Skeletal muscle cell (primary cell): ENCODE measurements at places on chromosomes 11 and 22.

DNA sequence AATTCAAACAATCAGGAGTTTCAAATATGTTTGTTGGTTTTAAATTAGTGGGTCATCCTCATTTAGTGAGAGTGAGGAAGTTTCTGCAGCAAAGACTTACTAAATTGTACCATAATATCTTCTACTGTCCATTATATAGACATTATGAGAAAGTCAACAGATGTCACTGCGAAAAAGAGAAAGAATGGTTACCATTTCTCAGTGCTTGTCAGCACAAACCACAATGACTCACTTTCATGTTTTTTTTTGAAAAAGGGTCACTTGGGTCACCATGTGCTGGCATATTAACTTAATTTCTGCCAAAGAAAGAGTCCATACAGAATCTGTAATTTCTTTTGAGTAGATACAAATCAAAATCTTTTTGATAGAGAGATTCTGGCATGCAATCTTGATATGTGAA is 924.6 kb upstream of the FAT3 start:
- peak; percentile 60 for DNase-seq

- DNase-seq, result no peak
Observed at GRCh38 chr11:106292526-106292925, 215.1 kb downstream of the AASDHPPT start.

DNA sequence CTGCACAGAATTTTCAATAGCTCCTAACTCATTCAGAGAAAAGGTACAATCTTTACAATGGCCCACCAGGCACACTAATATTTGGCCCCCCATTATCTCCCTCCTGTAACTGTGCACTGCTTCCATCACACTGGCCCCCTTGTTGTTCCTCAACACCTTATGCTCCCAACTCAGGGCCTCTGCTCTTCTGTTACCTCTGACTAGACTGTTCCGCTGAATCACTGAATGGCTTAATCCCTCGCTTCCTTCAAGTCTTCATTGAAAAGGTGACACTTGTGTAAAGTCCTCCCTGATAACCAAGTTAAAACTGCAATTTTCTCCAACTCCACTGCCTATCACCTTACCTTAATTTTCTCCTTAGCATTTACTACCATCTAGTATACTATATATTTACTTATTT is 21.8 kb downstream of the PIK3C2A start:
- DNase-seq, result no peak

DNA sequence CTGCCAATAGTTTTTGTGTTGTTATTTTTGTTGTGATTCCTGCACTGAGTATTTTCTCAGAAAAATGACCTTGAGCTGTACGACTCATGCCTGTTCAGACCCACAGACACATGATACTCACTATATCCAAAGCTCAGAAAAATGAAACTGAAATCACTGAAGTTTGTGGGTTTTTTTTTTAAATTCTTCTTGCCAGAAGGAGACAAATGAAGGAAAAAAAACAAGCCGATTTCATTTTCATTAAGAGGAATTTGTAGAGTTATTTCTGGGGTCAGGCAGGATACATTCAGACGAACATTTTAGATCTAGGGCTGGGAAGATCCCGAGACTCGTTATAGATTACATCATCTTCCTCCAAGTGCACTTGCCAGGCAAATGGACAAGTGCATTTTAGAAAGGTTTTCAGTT is 60.4 kb downstream of the BMAL1 start:
- no peak for DNase-seq

DNA sequence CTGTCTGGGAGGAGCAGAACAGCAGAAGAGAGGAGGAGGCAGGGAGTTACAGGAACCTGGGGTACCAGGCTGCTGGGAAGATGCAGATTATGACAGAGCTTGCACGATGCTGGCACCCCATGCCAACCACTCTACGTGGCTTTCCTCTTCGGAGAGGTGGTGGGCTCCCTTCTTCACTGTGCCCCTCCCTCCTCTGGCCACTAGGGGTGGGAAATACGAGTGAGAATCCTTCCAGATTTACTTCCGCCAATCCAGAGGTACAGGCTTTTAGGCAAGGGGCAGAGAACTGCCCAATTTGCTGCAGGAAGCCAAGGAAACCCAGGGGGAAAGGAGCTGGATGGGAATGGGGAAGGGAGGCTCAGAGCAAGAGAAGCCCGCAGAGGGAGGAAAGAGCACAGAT is 12.3 kb downstream of the HYOU1 start:
- no peak for DNase-seq

- no peak for DNase-seq
Observed at GRCh38 chr11:126182787-126183445, 28.5 kb downstream of the RPUSD4 start.

DNA sequence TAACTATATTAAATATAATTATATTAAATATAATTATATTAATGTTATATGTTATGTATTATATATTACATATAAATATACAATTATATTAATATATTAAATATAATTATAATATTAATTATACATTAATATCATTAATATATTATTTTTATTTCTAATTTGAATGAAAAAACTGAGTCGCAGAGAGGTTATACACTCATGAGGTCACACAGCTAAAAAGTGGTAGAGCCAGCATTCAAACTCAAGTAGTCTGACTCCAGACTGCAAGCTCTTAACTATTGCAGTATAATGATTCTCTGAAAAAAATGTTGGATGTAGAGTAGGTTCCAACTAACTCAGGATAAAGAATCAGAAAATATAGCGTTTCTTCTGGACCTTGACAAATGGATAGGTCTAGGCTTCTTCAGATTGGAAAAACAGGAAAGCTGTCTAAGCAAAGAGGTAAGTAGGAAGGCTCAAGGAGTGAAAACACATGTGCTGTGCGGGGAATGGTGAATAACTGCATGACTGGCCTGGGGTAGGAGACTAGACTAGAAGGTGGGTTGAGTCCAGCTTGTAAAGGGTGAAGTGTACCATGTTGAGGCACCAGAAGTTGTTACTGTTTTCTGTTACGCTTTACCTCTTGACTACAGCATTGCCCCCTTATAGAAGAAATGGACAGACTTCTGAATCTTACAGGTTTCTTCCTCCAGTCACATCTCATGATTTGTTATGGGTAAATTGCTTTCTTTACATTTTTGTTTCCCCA is 80.3 kb downstream of the TRIM44 start:
- no peak for DNase-seq

- DNase-seq, result no peak
Observed at GRCh38 chr11:95647871-95648270, 141.7 kb downstream of the FAM76B start.

DNA sequence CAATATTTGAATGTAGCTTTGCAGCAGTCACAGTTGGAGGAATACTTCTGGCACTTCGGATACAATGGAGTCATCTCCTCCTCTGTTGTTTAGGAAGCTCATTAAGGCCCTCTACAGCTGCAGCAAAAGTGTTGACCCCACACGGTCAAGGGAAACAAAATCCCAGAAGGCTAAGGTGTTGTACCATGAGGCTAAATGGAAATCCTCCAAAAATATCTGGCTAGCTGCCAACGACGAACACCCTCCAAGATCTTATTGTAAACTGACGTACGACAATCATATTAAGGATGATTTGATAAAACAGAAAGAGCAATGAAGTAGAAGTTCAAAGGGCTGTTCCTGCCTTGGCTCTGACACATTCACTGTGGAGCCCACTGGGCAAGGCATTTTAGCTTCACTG is 4.0 kb downstream of the POGLUT3 start:
- no peak for DNase-seq

- no peak for DNase-seq
Observed at GRCh38 chr11:13055200-13055599, 46.1 kb downstream of the RASSF10 start.

DNA sequence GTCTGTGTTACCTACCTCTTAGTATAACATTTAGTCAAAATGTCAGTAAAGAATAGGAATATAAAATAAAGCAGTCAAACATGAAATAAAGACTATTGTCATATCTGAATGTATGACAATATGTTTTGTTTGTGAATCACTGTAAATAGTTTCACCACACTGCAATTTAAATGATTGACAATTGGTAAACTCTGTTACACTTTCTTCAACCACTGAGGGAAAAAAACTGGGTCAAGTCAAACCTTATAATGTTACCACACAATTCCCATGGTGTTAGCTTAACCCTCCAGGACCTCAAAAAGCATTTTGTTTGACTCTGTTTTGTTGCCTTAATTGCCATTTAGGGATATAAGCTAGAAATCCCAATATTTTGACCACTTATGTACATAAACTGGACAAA is 10.5 kb upstream of the MMP13 start:
- DNase-seq, result no peak

DNA sequence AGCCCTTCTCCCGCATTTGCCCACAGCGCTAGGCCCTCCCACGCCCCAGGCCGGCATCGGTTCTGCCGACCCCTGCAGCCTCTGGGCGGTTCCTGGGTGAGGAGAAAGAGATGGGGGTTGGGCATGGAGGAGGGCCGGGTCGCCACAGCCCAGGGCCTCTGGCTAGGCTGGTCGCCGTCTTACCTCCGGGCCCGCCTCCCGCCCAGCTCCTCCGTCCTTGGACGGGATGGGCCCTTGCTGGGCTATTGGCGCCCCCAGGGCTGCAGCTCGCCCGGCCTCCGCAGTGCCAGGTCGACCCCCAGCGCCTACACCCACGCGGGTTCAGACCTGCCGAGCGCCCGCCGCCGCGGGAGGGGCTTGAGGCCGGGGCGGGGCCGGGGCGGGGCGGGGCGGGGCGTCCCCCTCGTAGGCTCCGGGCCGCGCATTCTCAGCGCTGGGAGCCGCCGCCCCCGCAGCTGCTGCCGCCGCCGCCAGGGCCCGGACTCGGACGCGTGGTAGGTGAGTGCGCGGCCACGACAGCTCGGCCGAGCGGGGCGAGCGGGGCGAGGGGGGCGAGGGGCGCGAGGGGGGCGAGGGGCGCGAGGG is at the start of gene CD151:
Gene CD151 (plus strand): TSS at position 424 of the 585 bp plus-strand sequence. CDS start 3,118 bp downstream, outside the sequence.
- no peak for DNase-seq

DNA sequence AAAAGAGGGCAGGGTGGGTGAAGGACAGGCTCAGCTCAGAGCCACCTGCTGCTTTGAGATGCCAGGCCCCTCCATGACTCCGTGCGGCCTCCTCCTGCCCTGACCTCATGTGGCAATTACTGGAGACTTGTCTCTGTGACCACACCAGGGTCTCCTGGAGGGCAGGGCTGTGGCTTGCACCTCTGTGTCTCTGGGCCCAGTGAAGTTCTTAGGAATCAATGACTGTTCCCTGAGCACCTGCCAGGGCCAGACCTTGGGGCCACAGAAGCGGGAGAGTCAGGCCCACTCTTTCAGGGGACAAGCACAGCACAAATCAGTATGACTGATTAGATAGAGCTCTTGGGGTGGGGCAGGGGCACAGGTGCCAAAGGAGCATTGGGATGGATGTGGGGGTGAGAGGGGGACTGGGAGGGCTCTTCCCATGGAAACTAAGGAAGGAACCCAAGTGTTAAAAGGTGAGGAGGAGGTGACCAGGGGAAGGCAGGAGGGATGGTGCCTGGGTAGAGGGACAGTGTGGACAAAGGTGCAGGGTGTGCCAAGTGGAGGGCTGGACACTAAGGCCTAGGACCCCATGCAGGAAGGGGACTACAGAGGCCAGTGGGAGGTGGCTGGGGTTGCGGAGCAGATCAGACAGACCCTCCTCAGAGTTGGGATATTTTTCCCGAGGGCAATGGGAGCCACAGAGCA is 77.3 kb upstream of the SHISAL1 start:
- DNase-seq, result no peak

GRCh38 chr11:1675536-1676228 is 21.3 kb upstream of the KRTAP5-6 start:
- DNase-seq, result no peak

- DNase-seq, result no peak
Observed at GRCh38 chr11:12731841-12732336, 57.7 kb downstream of the TEAD1 start.

DNA sequence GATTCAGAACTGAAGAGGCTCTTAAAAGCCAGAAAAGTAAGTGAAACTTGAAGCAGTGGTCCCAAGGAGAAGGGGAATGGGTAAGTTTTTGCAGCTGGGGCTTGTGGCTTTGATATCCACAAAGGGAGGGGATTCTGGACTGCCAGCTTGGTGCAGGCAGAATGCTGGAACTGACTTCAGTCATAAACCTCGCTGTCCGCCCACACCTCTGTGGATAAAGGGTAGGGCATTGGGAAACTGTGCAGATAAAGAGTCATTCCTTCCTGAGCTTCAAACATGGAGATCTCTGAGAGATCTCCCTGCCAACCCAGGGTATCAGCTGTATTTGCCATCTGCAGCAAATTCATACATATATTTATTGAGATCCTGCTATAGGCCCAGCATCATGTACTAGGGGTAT is 124.3 kb upstream of the OR9Q1 start:
- DNase-seq, result no peak

- peak; percentile 8 for DNase-seq
Observed at GRCh38 chr11:111663820-111664219, 61.6 kb downstream of the SIK2 start.

DNA sequence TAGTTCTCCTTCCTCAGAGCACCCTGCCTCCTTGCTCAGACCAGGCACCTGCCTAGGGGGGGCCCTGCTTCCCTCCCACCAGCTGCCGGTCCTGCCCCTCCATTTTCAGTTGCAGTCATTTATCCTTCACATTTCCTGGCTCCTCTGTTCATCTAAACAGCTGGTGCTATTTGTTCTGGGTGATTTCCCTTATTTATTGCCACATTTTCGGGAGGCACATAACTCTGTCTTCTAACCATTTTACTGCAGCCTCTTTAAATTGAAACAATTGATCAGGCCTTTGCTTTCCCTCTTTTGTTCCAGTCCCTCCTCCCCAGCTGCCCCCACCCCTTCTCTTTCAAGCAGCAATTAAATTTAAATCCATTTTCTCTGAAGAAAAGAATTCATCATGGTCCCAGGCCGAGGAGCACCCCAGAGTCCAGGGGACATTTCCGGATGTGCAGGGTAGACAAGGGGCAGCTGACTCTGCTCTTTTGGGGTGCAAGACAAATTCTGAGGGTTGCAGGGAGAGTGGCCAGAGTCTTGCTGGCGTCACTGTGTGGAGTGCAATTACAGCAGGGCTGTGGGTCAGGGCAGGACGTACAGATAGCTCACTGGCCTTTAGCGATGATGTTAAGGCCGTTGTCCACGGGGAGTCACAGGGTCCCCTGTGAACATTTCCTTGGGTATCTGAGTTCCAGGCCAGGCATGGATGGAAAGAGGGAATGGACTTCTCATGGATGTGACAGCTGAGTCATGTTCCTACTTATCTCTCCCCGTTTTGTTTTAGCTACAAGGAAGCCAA is 476.4 kb downstream of the TBC1D22A start:
- no peak for DNase-seq

DNA sequence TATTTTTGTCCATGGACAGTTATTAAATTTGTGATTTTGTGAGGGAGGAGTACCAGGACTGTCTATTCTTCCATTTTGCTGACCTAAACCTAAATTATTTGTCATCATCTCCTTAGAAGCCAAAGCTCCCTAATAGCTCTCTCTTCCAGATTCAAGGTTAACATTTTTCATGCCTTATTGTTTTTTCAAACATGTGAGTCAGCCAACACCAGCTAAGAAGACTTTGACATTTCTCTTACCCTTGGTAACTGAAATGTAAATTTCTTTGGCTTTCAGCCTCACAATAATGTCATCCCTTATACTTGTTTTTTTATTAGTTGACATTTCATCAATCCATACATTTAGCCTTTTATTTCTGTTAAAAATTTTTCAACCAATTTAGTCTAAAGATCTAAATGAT is 19.2 kb downstream of the OR52E1 start:
- DNase-seq, result no peak

GRCh38 chr11:106202935-106203620 is 125.6 kb downstream of the AASDHPPT start:
- DNase-seq, result no peak
